Kidney (tissue), 22 donors: ENCODE measurements at places on chromosomes 7 and 10. TPM values are rescaled to one million over a fixed set of nuclear protein-coding genes. Genes with fewer than 3 reads are reported as not detected.

GRCh38 chr7:104341546-104341945 lies 13.1 kb downstream of the LHFPL3 start:
- peak; percentile 43 for DNase-seq
- no peak overlapping the region for H3K27ac ChIP-seq
- no peaks in the 10 kb centered on the region for H3K27me3 ChIP-seq
- H3K4me3 ChIP-seq = no peak overlapping the region

DNA sequence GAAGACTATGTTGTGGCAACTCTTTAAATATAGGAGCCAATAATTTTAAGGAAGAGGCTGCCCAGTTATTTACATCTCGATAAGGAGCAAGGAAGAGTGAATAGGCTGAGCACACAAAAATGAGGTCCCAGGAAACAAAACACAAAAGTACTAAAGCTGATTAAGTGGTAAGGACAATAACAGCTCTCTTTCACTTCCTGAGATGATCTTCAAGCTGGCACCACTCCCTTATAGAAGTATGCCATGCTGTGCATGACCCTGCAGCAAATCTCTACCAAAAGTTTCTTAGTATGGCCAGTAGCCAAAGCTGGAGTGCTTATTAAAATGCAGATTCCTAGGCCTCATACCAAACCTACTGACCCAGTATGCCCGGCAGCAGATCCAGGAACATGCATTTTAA lies 39.7 kb downstream of the CADPS2 start:
- no peaks in the 10 kb centered on the region for H3K36me3 ChIP-seq
- no peak overlapping the region for H3K27ac ChIP-seq
- H3K4me1 ChIP-seq = no peaks in the 10 kb centered on the region
- no peaks in the 10 kb centered on the region for H3K27me3 ChIP-seq

DNA sequence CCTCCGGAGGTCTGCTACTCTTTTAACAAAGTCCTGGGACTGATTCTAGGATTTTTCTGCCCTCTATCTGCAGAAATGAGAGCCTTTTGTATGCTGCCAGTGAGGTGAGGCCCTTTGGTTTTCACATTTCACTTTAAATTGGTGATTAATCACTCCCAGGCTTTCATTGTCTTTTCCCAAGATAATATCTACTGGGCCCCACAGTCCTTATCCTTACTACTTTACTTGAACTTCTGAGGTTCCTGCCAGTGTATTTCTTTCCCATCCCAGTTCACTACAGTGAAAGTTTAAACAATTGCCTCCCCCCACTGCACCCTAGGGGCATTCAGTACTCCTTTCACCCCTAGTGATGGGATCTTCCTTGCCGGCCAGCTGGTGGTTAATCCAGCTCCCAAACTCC lies 127.4 kb upstream of the INHBA start:
- no peak overlapping the region for H3K4me3 ChIP-seq
- no peaks in the 10 kb centered on the region for H3K27me3 ChIP-seq
- no peak overlapping the region for H3K27ac ChIP-seq
- no peaks in the 10 kb centered on the region for H3K4me1 ChIP-seq
- no peak for DNase-seq
- H3K36me3 ChIP-seq = no peaks in the 10 kb centered on the region

Gene GRID1
- 1.4 TPM for total RNA-seq

DNA sequence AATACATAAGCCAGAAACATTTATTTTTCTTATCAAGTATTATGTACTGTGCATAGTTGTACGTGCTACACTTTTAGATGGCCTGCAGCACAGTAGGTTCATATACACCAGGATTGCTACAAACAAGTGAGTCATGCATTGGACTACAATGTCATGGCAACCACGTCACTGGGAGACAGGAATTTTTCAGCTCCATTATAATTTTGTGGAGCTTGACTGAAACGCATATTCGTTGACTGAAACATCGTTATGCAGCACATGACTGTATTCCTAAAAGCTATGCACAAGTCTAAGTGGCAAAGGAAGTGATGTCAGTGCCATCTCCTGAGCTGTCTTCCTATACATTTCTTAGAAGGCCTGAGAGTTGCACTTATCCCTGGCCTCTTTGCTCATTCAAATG lies 871.8 kb downstream of the IPMK start:
- no peaks in the 10 kb centered on the region for H3K36me3 ChIP-seq
- no peak for DNase-seq
- H3K27me3 ChIP-seq = no peaks in the 10 kb centered on the region

- H3K27me3 ChIP-seq = no peaks in the 10 kb centered on the region
- no peaks in the 10 kb centered on the region for H3K36me3 ChIP-seq
- H3K4me3 ChIP-seq = no peak overlapping the region
- peaks cover 1% of the 10 kb centered on the region for H3K4me1 ChIP-seq
- DNase-seq = no peak
Observed at GRCh38 chr10:7388602-7389001, 22.2 kb downstream of the SFMBT2 start.

DNA sequence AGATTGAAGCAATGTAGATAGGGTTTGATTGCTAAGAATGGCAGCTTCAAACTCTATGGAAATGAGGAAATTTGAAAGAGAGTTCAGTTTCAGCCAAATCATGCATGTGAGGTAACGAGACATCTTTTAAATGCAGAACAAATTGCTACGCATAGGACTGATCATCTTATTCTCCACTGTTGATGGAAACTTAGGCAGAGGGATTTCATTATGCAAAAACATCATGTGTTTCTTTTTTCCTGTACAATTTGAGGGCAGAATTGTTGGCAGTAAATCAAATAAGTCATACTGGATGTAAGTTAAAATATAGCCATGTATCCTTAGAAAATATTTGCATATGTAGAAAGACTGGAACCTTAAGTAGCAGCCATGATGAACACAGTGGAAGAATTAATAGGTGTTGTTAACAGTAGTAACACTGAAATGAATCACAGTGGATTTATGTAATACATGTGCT lies 327.4 kb downstream of the CDK14 start:
- no peak for DNase-seq
- H3K4me1 ChIP-seq = no peaks in the 10 kb centered on the region
- H3K27ac ChIP-seq = no peak overlapping the region
- H3K4me3 ChIP-seq = no peak overlapping the region
- no peaks in the 10 kb centered on the region for H3K27me3 ChIP-seq

- no peak overlapping the region for H3K4me3 ChIP-seq
- DNase-seq = peak; percentile 61
- H3K4me1 ChIP-seq = no peaks in the 10 kb centered on the region
- peaks cover 65% of the 10 kb centered on the region for H3K36me3 ChIP-seq
Observed at GRCh38 chr10:6108631-6109443, 20.0 kb downstream of the RBM17 start.

- DNase-seq = no peak
- no peak within 1 kb of the TSS for H3K27ac ChIP-seq
- H3K4me1 ChIP-seq = no peaks in the 10 kb centered on the region
- no peaks in the 10 kb centered on the region for H3K36me3 ChIP-seq
- no peak within 1 kb of the TSS for H3K4me3 ChIP-seq
- H3K27me3 ChIP-seq = no peaks in the 10 kb centered on the region
Observed at GRCh38 chr10:19048489-19048888, at the start of gene MALRD1. Gene MALRD1 (plus strand): TSS chr10:19048801. CDS start chr10:19048939, 138 bp downstream.
